ENCODE measurements at places on chromosomes 3 and 15. TPM values are rescaled to one million over a fixed set of nuclear protein-coding genes. Genes with fewer than 3 reads are reported as not detected.

MUSTN1 gene
- total RNA-seq = 2.6 TPM

PSTPIP1 gene
- total RNA-seq = 172 TPM

FOXB1 gene
- 0.97 TPM for total RNA-seq

DUOXA2 gene
- total RNA-seq = not detected

CPA3 gene
- 4.1 TPM for total RNA-seq

RARB gene
- total RNA-seq = not detected

GOLGA8S gene
- total RNA-seq = 0.84 TPM

SPINK8 gene
- total RNA-seq = not detected

MEX3B gene
- total RNA-seq = 1.00 TPM

DCP1A gene
- total RNA-seq = 28.6 TPM

TMEM212 gene
- not detected for total RNA-seq

KCNMB3 gene
- 1.2 TPM for total RNA-seq

EPB42 gene
- not detected for total RNA-seq

MRPL47 gene
- 14.4 TPM for total RNA-seq

CCDC39 gene
- total RNA-seq = not detected

GOLGA6L7 gene
- total RNA-seq = not detected

BFSP2 gene
- total RNA-seq = not detected

ILDR1 gene
- 0.19 TPM for total RNA-seq

FBXO40 gene
- not detected for total RNA-seq

RBPMS2 gene
- total RNA-seq = not detected

ANKDD1A gene
- total RNA-seq = 4.0 TPM

LINGO1 gene
- total RNA-seq = not detected

EPHB1 gene
- 2.6 TPM for total RNA-seq

SLC22A14 gene
- not detected for total RNA-seq

ELL3 gene
- total RNA-seq = 2.1 TPM

USP4 gene
- 135 TPM for total RNA-seq

NEO1 gene
- 6.4 TPM for total RNA-seq

PYDC2 gene
- total RNA-seq = not detected

CRBN gene
- total RNA-seq = 162 TPM

GOLGA8M gene
- 2.9 TPM for total RNA-seq

CD276 gene
- total RNA-seq = 0.76 TPM

CCR2 gene
- 2.0 TPM for total RNA-seq

ULK3 gene
- 106 TPM for total RNA-seq

GMPPB gene
- total RNA-seq = 43.9 TPM

ITGA11 gene
- 2.0 TPM for total RNA-seq

CKMT1A gene
- total RNA-seq = not detected

NTRK3 gene
- total RNA-seq = not detected

AADACL2 gene
- total RNA-seq = not detected

ST8SIA2 gene
- total RNA-seq = not detected
